ENCODE measurements at places on chromosomes 16 and 17. TPM values are rescaled to one million over a fixed set of nuclear protein-coding genes. Genes with fewer than 3 reads are reported as not detected.

- H3K27ac ChIP-seq = no peak overlapping the region
- no peak overlapping the region for H3K4me3 ChIP-seq
- H3K27me3 ChIP-seq = 0 out of 2 replicates have a peak, but pooled peaks cover 6% of the 10 kb centered on the region
- no peaks in the 10 kb centered on the region for H3K36me3 ChIP-seq
- H3K4me1 ChIP-seq = no peaks in the 10 kb centered on the region
Measured at GRCh38 chr17:77735566-77736198, 222.8 kb upstream of the TNRC6C start.

DNA sequence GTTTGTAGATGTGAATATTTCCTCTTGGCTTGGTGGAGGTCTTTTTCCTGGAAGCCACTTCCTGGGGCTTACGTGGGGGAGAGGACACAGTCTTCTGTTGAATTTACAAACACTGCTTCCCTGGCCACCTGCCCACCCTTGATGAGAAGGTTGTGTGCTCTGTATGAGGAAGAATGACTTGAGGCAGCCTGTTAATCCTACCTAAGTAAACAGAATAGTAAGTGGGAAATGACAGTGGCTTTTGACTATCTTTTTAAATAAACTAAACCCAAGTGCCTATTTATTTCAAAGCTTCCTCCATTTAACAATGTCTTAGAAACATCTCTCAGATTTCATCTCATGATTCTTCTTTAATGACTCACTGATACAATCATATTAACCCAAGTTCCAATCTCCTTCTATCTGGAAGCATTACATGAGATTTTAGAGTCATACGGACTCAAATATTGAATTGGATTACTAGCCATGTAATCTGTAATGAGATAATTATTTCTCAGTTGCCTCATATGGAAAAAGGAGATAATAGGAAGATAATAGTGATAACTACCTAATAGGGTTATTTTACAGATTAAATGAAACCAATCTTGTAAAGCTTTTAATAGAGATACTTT is 96.6 kb upstream of the SMIM36 start:
- H3K36me3 ChIP-seq = no peaks in the 10 kb centered on the region
- no peak overlapping the region for H3K4me3 ChIP-seq
- H3K27ac ChIP-seq = no peak overlapping the region
- H3K27me3 ChIP-seq = no peaks in the 10 kb centered on the region

DNA sequence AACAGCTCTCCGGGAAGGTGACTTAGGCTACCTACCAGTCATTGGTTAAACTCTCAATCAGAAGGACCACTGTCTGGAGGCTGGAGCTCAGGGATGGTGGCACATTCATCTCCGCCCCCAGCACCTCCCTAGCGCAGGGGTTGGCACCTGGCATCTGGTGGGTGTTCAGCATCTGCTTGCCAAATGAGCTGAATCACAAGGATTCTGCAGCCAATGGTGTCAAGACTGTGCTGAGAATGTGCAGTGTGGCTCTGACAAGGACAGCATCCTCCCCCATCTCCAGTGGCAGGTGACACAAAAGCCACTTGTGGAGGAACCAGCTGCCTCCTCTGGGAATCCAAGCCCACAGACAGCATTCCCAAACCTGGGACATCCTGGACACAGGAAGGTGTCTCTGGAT is 35.2 kb downstream of the PLXDC1 start:
- peaks cover 22% of the 10 kb centered on the region for H3K4me1 ChIP-seq
- H3K4me3 ChIP-seq = no peak overlapping the region
- no peaks in the 10 kb centered on the region for H3K36me3 ChIP-seq

DNA sequence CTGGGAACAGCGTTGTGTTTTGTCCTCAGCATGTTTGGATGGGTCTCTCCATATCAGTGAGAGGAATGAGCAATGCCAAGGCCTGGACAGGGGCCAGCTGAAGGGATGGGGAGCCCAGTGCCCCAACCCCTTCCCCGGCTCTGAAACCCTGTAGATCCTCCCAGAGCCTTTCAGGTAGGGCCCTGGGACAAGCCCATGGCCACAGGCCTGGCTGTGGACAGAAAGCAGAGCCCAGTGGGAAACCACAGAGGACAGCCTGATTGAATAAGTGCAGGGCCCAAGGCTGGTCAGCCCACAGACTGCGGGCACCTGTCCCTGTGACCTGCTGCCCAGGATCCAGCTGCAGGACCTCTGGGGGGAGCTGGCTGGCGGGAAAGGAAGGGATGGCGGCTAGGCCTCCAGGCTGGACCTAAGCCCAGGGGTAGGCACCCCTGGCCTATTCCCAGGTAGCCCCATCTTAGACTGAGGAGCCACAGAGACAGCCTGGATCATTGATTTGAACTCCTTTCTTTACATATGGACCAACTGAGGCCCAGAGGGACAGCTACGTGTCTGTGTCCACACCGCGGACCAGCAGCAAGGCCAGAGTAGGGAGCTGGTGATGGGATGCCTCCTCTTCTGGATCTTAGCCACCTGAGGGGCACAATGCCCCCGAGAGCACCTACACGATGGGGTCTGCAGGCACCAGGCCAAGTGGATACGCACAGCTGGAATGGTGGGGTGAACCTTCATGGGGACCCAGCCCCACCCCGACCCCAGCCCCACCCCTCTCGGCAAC is 1.3 kb downstream of the CCDC102A start:
- H3K4me3 ChIP-seq = peak overlapping the region; percentile 87
- H3K4me1 ChIP-seq = peaks cover 87% of the 10 kb centered on the region
- no peak for DNase-seq

DNA sequence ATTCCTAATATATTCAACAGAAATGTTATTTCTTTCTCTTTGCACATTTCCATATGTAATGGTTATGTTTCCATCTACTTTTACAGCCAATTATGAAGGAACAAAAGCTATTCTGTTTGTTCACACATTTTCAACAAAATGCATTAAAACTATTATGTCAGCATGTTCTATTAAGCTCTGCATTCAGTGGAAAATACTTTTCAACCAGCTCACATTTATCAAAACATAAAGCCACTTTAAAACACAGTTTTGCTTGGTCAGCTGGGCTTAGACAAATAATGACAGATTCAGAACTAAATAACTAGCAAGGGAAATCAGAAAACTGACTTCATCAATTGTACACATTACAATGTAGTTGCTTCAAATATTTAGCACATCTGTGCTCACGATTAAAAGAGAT is 6.9 kb downstream of the SALL1 start:
- no peak for DNase-seq
- H3K27ac ChIP-seq = no peak overlapping the region
- H3K36me3 ChIP-seq = no peaks in the 10 kb centered on the region
- no peaks in the 10 kb centered on the region for H3K4me1 ChIP-seq
- H3K4me3 ChIP-seq = no peak overlapping the region
- no peaks in the 10 kb centered on the region for H3K27me3 ChIP-seq

DNA sequence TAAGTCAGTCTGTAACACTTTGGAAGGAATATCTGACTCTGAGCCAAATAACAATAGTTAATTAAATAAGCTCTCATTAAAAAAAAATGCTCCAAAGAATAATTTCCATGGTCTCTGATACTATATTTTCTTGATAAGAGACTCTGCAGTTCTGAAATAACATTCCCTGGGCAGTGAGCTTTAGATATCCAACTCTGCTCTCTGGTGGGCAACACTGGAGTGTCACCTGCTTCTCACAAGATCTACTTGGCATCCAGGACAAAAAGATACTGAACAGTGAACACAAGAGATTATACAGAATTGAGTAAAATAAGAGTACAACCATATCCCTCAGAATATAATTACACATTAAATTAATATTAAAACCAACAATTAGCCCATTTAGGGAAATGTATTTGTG is 13.7 kb downstream of the BLMH start:
- peaks cover 33% of the 10 kb centered on the region for H3K4me1 ChIP-seq
- H3K27me3 ChIP-seq = no peaks in the 10 kb centered on the region
- H3K36me3 ChIP-seq = peaks cover 50% of the 10 kb centered on the region
- no peak overlapping the region for H3K27ac ChIP-seq

DNA sequence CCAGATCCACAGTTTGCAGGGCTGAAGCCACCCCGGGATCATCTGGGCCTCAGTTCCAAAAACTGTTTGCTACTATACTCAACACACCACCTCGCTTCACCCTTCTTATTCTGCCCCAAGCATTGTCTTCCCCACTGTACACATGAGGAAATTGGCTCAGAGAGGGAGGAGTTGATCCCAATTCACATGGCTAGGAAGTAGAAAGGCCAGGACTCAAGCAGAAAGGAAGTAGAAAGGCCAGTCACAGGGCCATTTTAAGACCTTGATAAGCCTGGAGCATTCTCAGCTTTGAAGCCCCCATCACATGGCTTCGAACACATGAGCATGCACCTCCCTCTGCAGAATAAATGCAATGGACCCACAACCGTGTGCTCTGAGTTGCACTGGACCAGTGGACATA is 7.7 kb upstream of the PRSS22 start:
- H3K27ac ChIP-seq = no peak overlapping the region
- no peak overlapping the region for H3K4me3 ChIP-seq
- DNase-seq = peak; percentile 19
- no peaks in the 10 kb centered on the region for H3K36me3 ChIP-seq
- peaks cover 10% of the 10 kb centered on the region for H3K4me1 ChIP-seq

GRCh38 chr17:79984045-79984840 is 51.4 kb downstream of the TBC1D16 start:
- H3K4me1 ChIP-seq = no peaks in the 10 kb centered on the region
- no peak for DNase-seq
- no peak overlapping the region for H3K27ac ChIP-seq
- H3K27me3 ChIP-seq = no peaks in the 10 kb centered on the region

GRCh38 chr17:9363440-9364350 is 211.9 kb downstream of the STX8 start:
- no peak for DNase-seq
- H3K4me3 ChIP-seq = no peak overlapping the region
- H3K27me3 ChIP-seq = no peaks in the 10 kb centered on the region
- H3K27ac ChIP-seq = no peak overlapping the region

- no peak for DNase-seq
- no peaks in the 10 kb centered on the region for H3K27me3 ChIP-seq
- H3K27ac ChIP-seq = peak overlapping the region; percentile 91
- peak overlapping the region; percentile 60 for H3K4me3 ChIP-seq
Measured at GRCh38 chr16:30621765-30622164, 11.6 kb upstream of the ZNF689 start.

DNA sequence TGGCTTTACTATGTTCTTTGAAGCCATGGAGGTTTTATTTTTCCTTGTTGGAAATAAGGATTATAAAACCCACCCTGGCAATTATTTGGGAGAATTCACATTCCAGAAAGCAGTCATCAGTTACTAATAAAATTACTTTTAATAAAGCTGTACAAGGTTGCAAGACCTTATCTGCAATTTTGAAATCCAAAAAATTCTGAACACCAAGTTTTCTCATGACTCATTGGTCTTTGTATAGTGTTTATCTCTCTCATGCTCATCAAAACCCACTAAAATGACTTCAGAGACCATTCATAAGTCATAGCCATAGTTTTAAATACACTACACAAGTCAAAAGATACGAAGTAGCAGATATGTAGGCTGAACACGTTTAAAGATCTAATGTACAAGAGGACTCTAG is 6.0 kb upstream of the KRT38 start:
- no peaks in the 10 kb centered on the region for H3K4me1 ChIP-seq
- no peaks in the 10 kb centered on the region for H3K27me3 ChIP-seq
- no peak for DNase-seq

GRCh38 chr16:4625560-4626159 is 1.0 kb downstream of the MGRN1 start:
- H3K4me1 ChIP-seq = peaks cover 18% of the 10 kb centered on the region
- H3K36me3 ChIP-seq = no peaks in the 10 kb centered on the region
- H3K27me3 ChIP-seq = no peaks in the 10 kb centered on the region
- peak overlapping the region; percentile 44 for H3K27ac ChIP-seq
- peak overlapping the region; percentile 86 for H3K4me3 ChIP-seq
- DNase-seq = peak; percentile 78

GRCh38 chr17:18362698-18363100 is 651 bp downstream of the SHMT1 start:
- peak; percentile 80 for DNase-seq
- H3K4me3 ChIP-seq = peak overlapping the region; percentile 89
- no peaks in the 10 kb centered on the region for H3K36me3 ChIP-seq

GRCh38 chr17:4317610-4318009 is 48.9 kb downstream of the UBE2G1 start:
- DNase-seq = no peak
- H3K4me1 ChIP-seq = peaks cover 26% of the 10 kb centered on the region

DNA sequence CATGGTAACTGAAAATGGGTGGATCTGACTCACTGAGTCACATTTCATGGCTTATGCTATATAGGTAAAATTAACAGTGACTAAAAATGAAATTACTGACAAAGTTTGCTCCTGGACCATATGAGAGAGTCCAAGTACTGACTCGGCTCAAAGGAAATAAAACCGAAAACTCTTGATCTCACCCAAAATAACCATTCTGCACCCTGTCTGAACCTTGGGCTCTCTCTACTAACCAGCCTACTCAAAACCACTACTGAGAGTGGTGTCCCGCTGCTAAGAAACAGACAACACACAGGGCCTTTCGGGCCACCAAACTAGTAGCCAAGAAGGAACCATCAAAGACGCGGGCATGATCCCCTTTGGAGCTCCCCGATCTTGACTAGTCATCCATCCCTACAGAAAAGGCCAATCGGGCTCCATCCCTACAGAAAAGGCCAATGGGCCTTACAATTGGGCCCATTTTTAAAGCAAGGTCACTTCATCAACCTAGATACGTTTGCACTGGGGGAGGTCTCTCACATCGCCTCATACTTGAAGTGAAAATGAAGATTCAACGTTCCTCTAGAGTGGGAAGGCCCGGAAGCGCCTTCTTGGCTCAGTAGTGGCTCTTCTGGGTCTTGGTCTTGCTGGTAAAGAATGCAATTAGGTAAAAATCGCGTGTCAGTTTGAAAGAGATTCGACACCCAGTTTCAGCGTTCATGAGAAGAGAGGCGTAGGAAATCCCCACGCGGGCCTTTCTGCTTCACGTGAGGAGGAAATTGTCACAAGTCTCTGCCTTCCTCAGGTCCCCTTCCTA is 720 bp upstream of the ZPBP2 start:
- peak overlapping the region; percentile 98 for H3K27ac ChIP-seq
- H3K4me1 ChIP-seq = peaks cover 61% of the 10 kb centered on the region
- H3K36me3 ChIP-seq = no peaks in the 10 kb centered on the region
- no peaks in the 10 kb centered on the region for H3K27me3 ChIP-seq

- 0 out of 2 replicates have a peak, but pooled peaks cover 2% of the 10 kb centered on the region for H3K4me1 ChIP-seq
- no peak overlapping the region for H3K4me3 ChIP-seq
- H3K27me3 ChIP-seq = no peaks in the 10 kb centered on the region
Measured at GRCh38 chr16:69921127-69921526, 30.0 kb upstream of the CLEC18A start.

GRCh38 chr17:6699997-6700947 is 12.9 kb downstream of the SLC13A5 start:
- no peaks in the 10 kb centered on the region for H3K36me3 ChIP-seq
- no peak for DNase-seq
- no peak overlapping the region for H3K4me3 ChIP-seq
- no peaks in the 10 kb centered on the region for H3K27me3 ChIP-seq
- H3K4me1 ChIP-seq = no peaks in the 10 kb centered on the region

- H3K4me1 ChIP-seq = peaks cover 14% of the 10 kb centered on the region
- H3K36me3 ChIP-seq = peaks cover 42% of the 10 kb centered on the region
- H3K27me3 ChIP-seq = no peaks in the 10 kb centered on the region
Measured at GRCh38 chr16:75576384-75576811, 10.2 kb downstream of the GABARAPL2 start.

GRCh38 chr16:22623351-22623781 is 112.7 kb downstream of the NPIPB5 start:
- H3K27ac ChIP-seq = no peak overlapping the region
- H3K4me1 ChIP-seq = no peaks in the 10 kb centered on the region
- H3K27me3 ChIP-seq = no peaks in the 10 kb centered on the region
- no peak overlapping the region for H3K4me3 ChIP-seq
- H3K36me3 ChIP-seq = no peaks in the 10 kb centered on the region

Gene ACE
- total RNA-seq = 6.7 TPM

Gene MRM1
- 11.7 TPM for total RNA-seq

Gene PIGS
- total RNA-seq = 50.2 TPM

Gene CCDC137
- total RNA-seq = 31.9 TPM

Gene MYO15B
- 8.0 TPM for total RNA-seq

Gene CCDC40
- not detected for total RNA-seq
